ENCODE measurements at places on chromosomes 7 and 10.

DNA sequence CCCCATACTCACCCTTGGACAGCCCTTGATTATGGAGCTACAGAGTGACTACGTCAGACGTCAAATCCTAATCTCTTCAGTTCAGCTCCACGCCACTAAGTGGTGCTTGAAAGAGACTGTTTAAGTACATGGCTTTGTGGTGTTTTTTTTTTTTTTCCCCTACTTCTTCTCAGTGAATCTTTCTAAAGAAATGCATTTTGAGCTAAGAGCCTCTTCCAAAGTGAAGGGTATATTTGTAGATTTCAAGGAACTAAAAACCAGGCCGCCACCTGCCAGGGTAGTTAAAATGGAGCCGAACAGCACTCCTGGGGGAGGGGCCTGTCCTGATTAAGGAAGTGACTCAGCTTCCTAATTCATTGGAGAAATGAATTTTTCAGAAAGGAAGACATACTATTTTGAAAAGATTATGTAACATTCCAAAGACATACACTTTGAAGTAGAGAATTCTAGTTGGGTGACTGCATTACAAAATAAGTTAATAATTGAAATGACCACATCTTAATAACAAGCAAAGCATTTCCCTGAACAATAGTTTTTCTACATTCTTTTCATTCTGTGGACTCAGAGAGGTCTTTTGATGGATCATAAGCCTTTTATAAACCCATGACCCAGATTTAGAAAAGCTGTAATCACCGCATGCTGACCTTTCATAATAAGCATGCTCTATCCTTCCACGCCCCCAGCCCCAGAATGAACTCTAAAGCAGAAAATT is 20.6 kb upstream of the VPS41 start:
- H3K27ac ChIP-seq = no peak overlapping the region
- no peaks in the 10 kb centered on the region for H3K36me3 ChIP-seq
- no peak overlapping the region for H3K4me3 ChIP-seq
- no peak for DNase-seq
- H3K4me1 ChIP-seq = peaks cover 6% of the 10 kb centered on the region

- H3K36me3 ChIP-seq = no peaks in the 10 kb centered on the region
- H3K4me3 ChIP-seq = no peak overlapping the region
- peaks cover 39% of the 10 kb centered on the region for H3K4me1 ChIP-seq
These were observed 37.7 kb downstream of the ASB13 start for GRCh38 chr10:5628451-5629302.

GRCh38 chr10:124232686-124233545 is 139.5 kb upstream of the CHST15 start:
- no peaks in the 10 kb centered on the region for H3K4me1 ChIP-seq
- no peak for DNase-seq
- no peaks in the 10 kb centered on the region for H3K27me3 ChIP-seq
- H3K27ac ChIP-seq = no peak overlapping the region

GRCh38 chr7:47956220-47956619 is 8.0 kb upstream of the PKD1L1 start:
- H3K27ac ChIP-seq = no peak overlapping the region
- no peaks in the 10 kb centered on the region for H3K27me3 ChIP-seq
- H3K36me3 ChIP-seq = peaks cover 21% of the 10 kb centered on the region
- no peak overlapping the region for H3K4me3 ChIP-seq

Measured in liver (tissue), 10 donors.